ENCODE measurements at places on chromosomes 7 and 10. TPM values are rescaled to one million over a fixed set of nuclear protein-coding genes. Genes with fewer than 3 reads are reported as not detected.
A peak's percentile ranks its signal among the peaks of the same experiment; 100 is the strongest.

DNA sequence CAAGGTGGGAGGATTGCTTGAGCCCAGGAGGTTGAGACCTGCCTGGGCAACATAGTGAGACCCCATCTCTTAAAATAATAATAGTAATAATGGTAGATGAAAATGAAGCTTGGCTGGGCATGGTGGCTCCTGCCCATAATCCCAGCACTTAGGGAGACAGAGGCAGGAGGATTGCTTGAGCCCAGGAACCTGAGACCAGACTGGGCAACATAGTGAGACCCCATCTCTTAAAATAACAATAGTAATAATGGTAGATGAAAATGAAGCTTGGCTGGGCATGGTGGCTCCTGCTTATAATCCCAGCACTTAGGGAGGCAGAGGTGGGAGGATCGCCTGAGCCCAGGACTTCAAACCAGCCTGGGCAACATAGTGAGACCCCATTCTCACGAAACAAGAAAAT, 49.5 kb upstream of the LMTK2 start:
- DNase-seq = no peak

- DNase-seq = no peak
These were observed 27.2 kb downstream of the STEAP1 start for GRCh38 chr7:90181485-90181884.

DNA sequence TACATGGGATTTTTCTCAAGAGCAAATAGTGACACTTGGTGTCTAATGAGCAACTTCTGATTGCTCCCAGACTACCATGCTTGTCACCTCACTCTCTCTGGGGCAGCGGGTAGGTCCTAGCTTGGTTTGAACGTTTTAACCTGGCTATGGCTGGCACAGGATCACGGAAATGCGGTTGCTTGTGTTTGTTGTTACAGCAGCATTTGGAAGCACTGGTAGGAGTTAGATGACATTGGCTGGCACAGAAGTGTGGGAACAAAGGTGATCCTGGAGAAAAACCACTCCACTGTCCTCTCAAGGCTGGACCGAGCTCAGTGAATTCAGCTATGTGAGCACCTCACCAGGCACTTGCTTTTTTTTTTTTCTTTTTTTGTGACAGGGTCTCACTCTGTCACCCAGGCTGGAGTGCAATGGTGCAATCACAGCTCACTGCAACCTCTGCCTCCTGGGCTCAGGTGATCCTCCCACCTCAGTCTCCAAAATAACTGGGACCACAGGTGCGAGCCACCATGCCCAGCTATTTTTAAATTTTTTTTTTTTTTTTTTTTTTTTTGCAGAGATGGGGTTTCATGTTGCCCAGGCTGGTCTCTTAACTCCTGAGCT, 3.5 kb upstream of the PFKFB3 start:
- no peak for DNase-seq

GRCh38 chr10:44477046-44477425, 92.1 kb upstream of the CXCL12 start:
- DNase-seq = no peak

DNA sequence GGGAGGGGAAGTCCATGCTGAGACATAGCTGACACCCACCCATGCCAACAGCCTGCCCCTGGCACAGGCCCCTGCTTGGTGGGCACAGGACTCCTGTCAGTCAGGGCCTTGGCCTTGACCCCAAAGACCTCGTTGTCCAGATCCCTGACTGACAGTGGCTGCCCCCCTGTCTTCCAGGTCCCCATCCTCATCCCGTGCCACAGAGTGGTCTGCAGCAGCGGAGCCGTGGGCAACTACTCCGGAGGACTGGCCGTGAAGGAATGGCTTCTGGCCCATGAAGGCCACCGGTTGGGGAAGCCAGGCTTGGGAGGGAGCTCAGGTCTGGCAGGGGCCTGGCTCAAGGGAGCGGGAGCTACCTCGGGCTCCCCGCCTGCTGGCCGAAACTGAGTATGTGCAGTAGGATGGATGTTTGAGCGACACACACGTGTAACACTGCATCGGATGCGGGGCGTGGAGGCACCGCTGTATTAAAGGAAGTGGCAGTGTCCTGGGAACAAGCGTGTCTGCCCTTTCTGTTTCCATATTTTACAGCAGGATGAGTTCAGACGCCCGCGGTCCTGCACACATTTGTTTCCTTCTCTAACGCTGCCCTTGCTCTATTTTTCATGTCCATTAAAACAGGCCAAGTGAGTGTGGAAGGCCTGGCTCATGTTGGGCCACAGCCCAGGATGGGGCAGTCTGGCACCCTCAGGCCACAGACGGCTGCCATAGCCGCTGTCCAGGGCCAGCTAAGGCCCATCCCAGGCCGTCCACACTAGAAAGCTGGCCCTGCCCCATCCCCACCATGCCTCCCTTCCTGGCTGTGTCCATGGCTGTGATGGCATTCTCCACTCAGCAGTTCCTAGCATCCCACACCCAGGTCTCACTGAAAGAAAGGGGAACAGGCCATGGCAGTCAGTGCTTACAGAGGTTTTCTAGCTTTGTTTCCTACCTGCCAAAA, 197.2 kb downstream of the EBF3 start:
- peak; percentile 61 for DNase-seq

The LGI1 gene
- not detected for total RNA-seq

- no peak for DNase-seq
These were observed 1548.1 kb upstream of the LRRTM3 start for GRCh38 chr10:65377687-65378086.

DNA sequence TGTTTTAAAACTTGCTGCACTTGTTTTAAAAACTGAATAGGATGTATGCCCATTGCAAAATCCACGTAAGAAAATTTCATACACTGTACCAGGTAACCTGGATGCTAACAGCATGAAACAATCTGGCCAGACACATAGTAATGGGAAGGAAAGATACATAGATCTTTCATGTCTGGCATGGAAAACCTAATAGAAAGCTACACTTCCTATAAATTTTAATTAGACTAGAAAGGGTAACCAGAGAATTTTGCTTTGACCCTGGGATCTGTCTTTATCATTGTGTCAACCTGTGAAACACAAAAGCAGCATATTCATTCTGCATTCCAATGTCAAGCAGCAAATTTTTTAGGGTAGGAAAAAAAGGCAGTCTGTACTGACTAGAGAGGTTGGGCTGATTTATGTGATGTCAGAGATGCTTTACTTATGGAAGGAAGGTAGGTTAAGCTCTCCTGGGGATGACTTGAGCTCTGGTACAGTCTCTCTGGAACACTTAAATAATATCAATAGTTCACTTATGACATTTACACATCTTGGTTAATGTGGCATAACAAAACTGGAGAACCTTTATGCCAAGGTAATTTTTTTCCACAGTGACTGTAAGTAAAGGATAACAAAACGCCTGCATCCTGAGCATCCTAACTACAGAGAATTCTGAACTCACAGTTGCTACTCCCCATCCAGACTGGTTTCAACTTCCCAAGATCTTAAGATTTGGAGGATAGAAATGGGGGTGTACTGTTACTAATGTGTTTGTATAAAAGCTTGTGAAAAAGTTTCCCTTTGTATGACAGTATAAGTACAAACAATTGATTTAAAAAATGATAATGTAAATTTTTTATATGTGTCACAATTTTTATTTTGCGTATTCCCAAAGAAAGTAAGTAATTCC, 44.7 kb downstream of the DOCK4 start:
- DNase-seq = no peak

The SPDYE5 gene
- total RNA-seq = not detected

DNA sequence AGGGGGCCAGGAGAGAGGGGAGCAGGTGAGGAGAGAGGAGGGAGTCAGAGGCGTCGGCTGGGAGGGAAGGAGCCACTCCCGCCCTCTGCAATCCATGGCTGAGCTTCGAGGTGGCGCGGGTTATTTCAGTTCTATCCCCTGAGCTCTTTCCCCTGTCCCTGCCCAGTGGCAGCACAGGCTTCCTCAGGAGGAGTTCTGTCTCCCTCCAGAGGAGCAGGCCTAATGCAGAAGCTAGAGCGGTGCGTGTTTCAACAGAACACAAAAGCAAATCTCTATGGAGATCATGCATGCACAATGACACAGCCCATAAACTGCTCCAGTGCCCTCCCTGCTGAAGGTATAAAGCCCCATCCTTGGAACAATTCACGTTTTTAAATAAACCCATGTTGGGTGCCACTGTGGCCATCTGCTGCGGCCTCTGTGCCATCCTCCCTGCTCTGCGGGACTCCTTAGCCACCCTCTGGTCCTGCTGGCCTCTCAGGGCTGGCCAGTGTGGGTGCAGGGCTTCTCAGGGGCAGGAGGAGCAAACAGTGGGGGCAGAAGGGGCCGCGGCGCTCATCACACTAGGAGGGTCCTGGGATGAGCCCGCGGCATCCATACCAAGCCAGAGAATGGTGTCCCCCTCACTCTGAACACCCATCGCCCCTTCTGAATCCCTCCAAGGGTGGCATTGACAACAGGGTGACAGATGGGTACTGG, 192.6 kb upstream of the LYZL2 start:
- peak; percentile 65 for DNase-seq

GRCh38 chr7:20596653-20597052, 18.8 kb upstream of the ABCB5 start:
- DNase-seq = no peak

- no peak for DNase-seq
These were observed 29.7 kb downstream of the PIP4K2A start for GRCh38 chr10:22684699-22685098.

GRCh38 chr10:21732067-21732772, 198.2 kb downstream of the MLLT10 start:
- no peak for DNase-seq

GRCh38 chr7:40447345-40447744, 312.5 kb downstream of the SUGCT start:
- DNase-seq = no peak

The ABCB4 gene
- total RNA-seq = 9.8 TPM

Data from cardiac septum (tissue), 1 donor.